ENCODE measurements at places on chromosomes 11 and 22.

DNA sequence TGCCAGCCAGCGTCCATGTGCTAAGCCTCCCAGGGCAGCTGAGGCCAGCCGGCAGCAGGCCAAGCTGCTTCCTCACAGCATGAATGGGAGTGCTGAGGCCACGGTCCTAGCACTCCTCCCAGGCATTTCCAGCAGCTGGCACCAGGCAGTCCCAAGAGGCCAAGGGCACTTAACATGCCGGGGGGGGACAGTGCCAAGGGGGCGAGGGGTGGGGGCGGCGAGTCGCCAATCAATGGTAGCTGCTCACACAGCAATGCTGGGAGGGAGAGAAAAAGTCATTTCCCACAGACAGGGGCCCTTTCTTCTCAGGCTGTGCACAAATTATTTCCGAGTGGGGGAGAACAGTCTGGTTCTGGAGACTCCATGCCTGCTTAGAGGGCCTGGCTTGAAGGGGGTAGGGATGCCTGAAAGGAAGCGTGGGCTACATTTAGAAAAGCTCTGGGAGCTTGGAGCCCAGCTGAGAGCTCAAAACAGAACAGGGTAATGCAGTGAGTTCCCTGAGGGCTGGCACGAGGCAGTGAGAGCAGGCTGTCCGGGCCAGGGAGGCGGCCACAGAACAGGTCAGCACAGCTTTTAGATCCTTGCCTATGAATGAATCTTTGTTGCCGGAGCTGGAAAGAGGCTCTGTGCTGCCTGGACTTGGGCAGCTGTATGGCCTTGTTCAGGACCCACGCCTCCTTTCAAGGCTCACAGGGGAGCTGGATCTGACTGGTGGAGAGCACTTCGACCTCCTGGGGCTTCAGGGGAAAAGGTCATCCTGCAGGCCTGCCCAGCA lies 14.4 kb upstream of the TBC1D10A start:
- DNase-seq: no peak

DNA sequence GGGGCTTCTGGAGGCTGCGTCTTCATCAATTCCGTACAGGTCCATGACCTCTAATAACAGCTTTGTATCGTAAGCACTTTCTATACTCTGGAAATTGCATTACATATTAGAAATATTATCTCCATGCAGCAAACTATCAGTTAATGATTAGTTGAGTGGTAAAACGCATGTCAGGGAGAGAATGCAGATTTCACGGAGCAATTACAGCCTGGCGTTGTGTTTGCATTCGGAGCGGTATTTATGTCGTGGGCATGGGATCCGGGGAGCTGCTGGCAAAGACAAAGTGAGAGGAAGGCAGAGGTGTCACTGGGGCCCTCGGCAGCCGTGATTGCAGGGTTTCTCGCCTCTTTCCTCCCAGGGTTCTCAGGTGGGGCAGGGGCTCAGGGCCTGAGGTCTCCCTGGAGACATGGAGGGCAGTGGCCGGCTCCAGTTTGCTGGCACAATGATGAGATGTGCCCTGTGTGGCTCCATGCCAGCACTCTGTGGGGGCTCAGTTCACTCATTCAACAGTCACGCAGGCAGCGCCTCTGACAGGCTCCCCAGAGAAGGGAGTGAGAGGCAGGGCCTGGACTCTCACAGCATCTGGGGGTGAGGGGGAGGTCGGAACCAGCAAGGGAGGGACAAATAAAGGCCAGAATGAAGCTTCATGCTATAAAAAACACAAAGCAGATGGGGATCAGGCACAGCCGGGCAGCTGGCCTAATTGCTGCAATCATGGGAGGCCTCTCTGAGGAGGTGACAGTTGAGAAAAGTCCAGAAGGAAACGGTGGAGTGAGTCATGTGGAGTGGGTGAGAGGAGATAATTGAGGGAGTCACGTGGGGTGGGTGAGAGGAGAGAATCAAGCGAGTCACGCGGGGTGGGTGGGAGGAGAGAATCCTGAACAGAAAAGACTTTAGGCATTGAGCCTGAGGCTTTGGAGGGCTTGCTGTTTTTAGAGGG lies 1002.7 kb downstream of the BRD1 start:
- no peak for DNase-seq

GRCh38 chr11:12815931-12816494 lies 141.8 kb downstream of the TEAD1 start:
- DNase-seq: no peak

- DNase-seq: no peak
These were observed 16.5 kb downstream of the ARRB1 start for GRCh38 chr11:75334976-75335375.

DNA sequence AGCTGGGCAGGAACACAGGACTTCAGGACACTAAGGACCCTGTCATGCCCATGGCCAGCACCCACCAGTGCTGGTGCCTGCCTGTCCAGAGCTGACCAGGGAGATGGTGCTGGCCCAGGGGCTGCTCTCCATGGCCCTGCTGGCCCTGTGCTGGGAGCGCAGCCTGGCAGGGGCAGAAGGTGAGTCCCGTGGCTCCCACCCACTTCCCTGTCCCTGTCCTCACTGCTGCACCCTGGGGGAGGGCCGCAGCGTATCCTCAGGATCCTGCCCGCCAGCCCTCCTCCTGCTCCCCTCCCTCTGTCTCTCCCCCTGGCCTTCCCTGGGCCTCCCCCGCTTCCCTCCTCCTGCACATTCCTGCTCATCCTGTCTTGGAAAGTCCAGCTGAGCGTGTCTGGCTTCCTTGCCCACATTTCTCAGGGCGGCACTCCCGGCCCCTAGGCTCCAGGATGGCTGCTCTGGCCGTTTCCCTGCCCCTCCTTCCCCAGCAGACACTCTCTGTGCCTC lies 8.7 kb downstream of the CSF2RB start:
- no peak for DNase-seq

DNA sequence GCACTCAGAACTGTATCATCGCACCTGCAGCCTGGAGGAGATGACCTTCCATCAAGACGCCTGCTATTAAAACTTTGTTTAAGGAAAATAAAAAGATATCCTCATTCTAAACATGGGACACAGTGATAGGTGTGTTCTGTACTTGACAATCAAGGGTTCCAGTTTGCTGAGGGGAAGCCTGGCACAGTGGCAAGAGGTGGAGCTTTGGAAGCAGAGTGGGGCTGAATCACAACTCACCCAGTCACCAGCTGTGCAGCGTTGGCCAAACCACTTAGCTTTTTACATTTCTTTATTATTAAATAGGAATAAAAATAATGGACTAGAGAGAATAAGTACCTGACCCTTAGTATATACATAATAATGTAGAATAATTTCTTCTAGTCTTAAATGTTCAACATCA lies 220.7 kb downstream of the TENM4 start:
- DNase-seq: no peak

DNA sequence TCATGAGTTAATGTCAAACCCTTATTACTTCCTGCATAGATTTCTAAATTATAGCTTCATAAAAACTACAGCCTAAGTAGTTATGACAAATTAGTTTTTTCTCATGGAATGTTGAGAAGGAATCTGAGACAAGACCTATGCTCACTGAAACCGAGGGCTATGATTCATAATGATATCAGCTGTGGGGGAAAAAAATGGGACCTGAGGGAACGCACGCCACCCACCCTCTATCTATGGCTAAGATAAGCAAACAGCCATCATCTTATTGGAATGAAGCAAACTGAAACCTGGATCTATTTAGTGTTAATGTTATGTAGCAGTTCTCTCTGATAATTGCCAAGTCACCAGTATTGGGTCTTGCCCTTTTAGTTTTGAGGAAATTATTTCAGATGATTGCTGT lies 906.9 kb upstream of the RAG2 start:
- DNase-seq: no peak

DNA sequence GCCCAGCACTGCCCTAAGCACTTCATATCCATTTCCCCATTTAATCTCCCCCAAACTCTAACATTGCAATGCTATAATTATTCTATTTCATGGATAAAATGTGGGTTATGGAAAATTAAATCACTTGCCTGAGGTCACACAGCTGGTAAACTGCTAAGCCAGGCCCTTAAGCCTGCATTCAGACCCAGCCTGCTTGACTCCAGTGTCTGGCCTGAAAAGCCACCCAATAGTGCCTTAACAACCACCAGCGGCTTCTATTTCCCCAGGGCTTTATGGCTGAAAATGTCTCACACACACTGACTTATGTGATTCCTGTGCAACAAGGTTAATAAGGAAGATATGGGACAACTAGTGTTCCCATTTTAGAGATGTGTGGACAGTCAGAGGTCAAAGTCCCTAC lies 178.5 kb upstream of the SNX19 start:
- no peak for DNase-seq

- no peak for DNase-seq
These were observed 423 bp upstream of the RTN3 start for GRCh38 chr11:63680834-63681320.

DNA sequence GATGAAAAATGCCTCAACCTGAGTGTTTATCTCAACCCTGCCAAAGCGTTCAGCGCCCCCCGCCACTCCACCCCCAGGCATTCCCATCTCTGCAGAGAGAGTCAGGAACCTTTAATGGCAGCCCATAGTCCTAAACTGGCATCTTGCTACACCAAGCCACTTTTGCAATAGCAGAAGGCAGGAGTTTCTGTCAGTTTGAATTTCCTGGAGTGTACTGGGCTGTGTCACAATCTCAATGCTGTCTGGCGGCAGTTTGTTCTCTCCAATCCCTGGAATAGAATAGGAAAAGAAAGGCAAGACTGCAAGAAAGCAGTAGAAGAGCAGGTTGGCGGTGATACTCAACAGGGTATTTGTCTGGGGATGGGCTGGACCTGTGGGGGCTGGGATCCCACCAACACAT lies 32.9 kb upstream of the FLI1 start:
- no peak for DNase-seq
